ENCODE measurements at places on chromosomes 6 and 20.

GRCh38 chr6:91761621-91762020 is 1174.7 kb upstream of the MAP3K7 start:
- H3K27ac ChIP-seq, result no peak overlapping the region
- no peaks in the 10 kb centered on the region for H3K27me3 ChIP-seq
- H3K4me3 ChIP-seq, result no peak overlapping the region
- no peaks in the 10 kb centered on the region for H3K36me3 ChIP-seq
- H3K4me1 ChIP-seq, result no peaks in the 10 kb centered on the region

GRCh38 chr20:42018979-42019378 is 400.8 kb upstream of the CHD6 start:
- no peak overlapping the region for H3K27ac ChIP-seq
- H3K4me1 ChIP-seq, result no peaks in the 10 kb centered on the region
- H3K36me3 ChIP-seq, result no peaks in the 10 kb centered on the region
- no peaks in the 10 kb centered on the region for H3K27me3 ChIP-seq
- no peak overlapping the region for H3K4me3 ChIP-seq
- no peak for DNase-seq

DNA sequence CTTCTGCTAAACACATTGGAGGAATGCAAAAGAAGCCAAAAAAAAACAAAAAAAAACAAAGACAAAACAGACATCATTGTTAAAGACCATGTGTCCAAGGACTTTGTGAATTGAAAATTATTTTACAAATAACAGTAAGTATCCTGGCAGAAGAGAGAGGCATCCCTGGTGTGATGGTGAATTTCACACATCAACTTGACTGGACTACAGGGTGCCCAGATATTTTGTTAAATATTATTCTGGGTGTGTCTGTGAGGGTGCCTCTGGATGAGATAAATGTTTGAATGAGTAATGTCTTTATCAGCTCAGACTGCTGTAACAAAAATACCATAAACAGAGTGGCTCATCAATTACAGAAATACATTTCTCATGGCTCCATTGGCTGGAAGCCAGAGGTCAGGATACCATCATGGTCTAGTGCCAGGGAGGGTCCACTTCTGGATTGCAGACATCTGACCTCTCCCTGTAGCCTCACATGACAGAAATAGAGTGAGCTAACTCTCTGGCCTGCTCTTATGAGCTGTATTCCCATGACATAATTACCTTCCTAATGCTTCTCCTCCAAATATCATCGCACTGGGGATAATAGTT is 12.2 kb upstream of the C6orf118 start:
- no peaks in the 10 kb centered on the region for H3K36me3 ChIP-seq
- H3K4me3 ChIP-seq, result no peak overlapping the region
- H3K4me1 ChIP-seq, result no peaks in the 10 kb centered on the region
- no peak for DNase-seq
- H3K27ac ChIP-seq, result no peak overlapping the region
- no peaks in the 10 kb centered on the region for H3K27me3 ChIP-seq

- no peak overlapping the region for H3K27ac ChIP-seq
- H3K4me3 ChIP-seq, result no peak overlapping the region
- peaks cover 8% of the 10 kb centered on the region for H3K27me3 ChIP-seq
- H3K4me1 ChIP-seq, result no peaks in the 10 kb centered on the region
Observed at GRCh38 chr6:16227048-16227562, 11.3 kb upstream of the GMPR start.

DNA sequence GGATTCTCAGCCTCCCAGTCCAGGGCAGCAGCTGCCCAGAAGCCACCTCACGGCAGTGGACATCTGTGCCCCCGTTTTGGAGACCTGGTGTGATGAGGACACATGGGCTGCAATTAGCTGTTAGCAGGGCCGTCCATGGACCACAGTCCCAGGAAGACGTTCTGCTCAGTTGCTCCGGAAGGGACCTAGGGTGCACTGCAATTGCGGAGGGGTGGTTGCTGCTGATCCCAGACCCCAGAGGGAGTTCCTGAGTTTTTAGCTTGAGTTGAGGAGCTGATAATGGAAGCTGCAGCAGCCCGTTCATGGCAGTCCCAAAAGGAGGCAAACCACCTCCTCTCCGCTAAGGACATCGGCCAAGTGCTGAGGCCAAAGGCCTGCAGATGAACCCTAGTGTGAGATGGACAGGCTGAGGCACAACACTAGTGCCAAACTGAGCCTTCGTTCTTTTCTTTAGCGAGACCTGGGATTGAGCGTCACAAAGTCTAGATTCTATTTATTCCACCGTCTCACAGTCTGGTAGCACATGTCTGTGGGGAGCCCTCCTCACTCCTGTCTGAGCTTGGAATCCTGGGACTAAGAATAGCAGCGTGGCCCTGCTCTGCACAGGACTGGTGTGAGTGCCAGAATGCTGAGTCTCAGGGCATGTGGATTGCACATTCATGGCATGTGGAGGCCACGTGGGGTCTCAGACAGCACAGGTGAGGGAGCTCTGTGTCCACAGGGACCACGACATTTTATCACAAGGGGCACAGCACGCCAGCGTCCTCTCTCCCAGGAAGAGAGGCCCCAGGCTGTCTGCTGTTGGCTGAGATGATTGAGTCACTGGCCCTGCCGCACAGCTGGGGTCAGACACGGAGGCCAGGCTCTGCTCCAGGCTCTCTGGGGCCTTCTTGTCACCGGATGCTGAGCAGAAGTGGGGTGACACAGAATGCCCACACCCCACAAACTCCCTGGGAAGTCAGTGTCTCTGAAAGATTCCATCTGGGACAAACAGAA is 113.4 kb downstream of the PSMB1 start:
- no peaks in the 10 kb centered on the region for H3K36me3 ChIP-seq
- no peaks in the 10 kb centered on the region for H3K4me1 ChIP-seq
- peaks cover 2% of the 10 kb centered on the region for H3K27me3 ChIP-seq
- H3K4me3 ChIP-seq, result no peak overlapping the region
- H3K27ac ChIP-seq, result no peak overlapping the region

DNA sequence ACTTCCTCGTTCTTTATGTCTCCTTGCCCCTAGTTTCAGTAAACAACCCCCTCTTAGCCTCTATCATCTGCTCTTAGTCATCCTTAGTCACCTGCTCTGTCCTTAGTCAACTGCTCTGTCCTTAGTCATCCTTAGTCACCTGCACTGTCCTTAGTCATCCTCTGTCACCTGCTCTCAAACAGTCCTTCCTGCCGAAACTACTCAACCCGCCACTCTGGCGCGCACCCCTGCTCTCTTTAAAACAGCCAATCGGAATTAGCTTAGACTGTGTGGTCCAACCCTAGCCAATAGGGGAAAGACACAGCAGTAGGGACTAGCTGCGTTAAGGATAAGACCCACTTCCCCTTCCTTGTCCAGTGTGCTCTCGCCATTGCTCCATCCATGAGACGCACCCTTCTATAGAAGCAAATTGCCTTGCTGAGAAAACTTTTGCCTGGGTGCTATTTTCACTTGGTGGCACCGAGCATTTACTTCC is 73.9 kb downstream of the BACH2 start:
- DNase-seq, result no peak
- no peak overlapping the region for H3K27ac ChIP-seq
- no peak overlapping the region for H3K4me3 ChIP-seq
- H3K4me1 ChIP-seq, result peaks cover 11% of the 10 kb centered on the region

GRCh38 chr6:167839755-167840154 is 13.0 kb downstream of the AFDN start:
- peaks cover 6% of the 10 kb centered on the region for H3K27me3 ChIP-seq
- H3K36me3 ChIP-seq, result no peaks in the 10 kb centered on the region
- DNase-seq, result no peak
- H3K4me1 ChIP-seq, result peaks cover 7% of the 10 kb centered on the region
- H3K27ac ChIP-seq, result no peak overlapping the region

Measured in activated CD4-positive, alpha-beta memory T cell treated with anti-CD3 and anti-CD28 coated beads, Interleukin-2, amount 10 ng/mL, durations not matched to agents 7 days and 5 days (primary cell).